Hypothalamus (tissue), 51 donors: ENCODE measurements at places on chromosomes 7 and 10.

DNA sequence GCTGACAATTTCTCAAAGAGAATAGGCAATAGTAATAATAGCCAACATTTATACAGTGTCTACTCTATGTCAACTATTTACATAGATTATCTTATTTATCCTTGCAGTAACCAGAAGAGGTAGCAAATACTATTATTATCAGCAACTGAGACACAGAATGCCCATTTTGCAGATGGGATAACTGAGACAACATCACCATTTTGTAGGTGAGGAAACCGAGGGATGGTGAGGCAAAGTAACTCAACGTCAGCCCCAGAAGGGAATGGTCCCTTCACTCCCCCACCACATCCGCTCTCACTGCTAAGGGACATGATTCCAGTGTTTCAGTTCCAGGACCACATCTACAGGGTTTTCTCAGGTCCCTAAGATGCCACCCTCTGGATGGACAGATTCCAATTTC lies 261.2 kb upstream of the NEBL start:
- no peak for DNase-seq

DNA sequence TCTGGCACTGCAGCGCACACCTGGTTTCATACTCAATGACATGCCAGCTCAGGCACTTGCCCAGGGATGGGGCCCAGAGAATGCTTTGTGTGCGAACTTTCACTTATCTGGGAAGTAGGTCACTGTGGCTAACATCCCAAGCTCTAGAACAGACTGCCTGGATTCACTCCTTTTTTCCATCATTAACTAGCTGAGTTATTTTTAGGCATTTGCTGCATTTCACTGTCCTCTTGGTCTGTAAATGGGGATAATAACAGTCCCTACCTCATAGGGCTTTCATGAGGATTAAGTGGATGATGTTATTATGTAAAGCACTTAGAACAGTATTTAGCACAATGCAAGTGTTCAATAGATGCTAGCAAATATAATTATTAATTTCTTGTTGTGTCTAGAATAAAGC lies 98.7 kb upstream of the DOCK1 start:
- no peak for DNase-seq

GRCh38 chr10:35700487-35700882 lies 58.4 kb upstream of the FZD8 start:
- DNase-seq = no peak

DNA sequence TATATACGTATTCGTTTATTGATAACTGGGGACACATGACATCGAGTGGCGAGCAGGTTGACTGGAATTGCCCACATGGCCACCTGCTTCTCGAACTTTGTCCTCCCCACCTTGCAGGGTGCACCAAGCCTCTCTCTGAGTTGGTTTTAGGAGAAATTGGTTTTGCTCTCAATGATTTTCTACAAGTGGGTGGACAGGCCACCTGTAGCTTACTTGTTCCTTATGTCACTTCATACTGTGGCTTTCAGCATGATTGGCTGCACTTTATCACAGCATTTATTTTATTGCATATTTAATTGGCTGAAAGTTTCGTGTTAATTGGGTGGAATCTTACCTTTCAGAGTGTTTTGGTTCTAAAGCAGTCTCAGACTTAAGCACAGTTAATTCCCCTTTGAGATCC lies 215.6 kb upstream of the SHH start:
- no peak for DNase-seq

GRCh38 chr10:113540845-113541548 lies 11.9 kb upstream of the HABP2 start:
- no peak for DNase-seq

DNA sequence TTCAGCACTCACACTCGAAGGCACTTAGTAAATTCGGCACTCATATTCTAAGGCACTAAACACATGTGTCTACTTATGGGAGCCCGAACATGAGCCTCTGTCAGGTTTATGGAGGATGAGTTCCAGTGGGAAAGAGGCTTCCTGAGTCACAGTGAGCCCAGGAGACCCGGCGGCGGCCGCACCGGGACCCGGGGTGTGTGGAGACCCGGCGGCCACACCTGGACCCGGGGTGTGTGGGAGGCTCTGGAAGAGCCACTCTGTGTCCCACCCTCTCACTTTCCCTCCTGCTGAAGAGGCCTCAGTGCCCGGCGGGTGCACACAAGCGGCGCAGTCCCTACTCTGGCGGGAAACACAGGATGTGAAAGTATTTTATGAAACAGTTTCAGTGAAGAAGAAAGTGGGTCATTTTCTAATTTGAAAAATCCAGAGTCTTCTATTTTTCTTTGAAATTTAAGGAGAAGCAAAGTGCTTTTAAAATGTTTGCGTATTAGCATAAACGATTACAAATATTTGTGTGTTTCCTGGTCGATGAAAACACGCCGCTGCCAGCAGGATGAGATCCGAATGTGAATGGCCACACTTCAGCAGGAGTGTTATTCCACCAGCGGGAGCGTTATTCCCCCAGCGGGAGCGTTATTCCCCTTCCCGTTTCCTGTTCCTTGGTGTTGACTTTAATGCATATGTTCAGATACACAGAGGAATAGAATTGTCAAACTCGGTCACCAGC lies 625.1 kb downstream of the DNAJB6 start:
- DNase-seq = no peak

DNA sequence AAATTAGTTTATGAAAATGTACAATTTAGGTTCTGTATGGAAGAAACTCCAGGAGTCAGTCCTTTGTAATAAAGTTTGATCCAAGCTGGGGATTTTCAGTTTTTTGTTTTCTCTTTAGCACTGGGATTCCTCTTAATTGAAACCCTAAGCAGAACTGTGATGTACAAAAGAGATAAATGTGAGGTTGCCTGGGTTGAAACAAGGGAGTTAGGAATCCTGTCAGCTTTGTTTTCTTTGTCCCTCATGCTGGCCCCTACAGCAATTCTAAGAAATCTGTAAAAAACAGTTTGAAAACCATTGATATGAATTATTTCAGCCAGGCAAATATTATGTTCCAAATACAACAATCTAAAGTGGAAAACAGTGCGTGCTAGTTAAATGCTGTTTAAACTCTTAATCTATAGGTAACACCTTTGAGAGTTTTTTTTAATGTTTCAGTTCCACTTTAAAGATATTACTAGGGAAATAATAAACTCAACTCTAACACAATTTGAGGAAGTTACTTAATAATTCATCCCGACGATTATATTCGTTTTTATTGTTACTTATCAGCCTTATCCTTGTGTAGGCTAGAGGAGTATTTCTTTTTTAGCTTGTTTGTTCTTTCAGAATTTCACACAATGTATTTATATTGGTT lies 65.3 kb downstream of the SGCE start:
- DNase-seq = no peak

DNA sequence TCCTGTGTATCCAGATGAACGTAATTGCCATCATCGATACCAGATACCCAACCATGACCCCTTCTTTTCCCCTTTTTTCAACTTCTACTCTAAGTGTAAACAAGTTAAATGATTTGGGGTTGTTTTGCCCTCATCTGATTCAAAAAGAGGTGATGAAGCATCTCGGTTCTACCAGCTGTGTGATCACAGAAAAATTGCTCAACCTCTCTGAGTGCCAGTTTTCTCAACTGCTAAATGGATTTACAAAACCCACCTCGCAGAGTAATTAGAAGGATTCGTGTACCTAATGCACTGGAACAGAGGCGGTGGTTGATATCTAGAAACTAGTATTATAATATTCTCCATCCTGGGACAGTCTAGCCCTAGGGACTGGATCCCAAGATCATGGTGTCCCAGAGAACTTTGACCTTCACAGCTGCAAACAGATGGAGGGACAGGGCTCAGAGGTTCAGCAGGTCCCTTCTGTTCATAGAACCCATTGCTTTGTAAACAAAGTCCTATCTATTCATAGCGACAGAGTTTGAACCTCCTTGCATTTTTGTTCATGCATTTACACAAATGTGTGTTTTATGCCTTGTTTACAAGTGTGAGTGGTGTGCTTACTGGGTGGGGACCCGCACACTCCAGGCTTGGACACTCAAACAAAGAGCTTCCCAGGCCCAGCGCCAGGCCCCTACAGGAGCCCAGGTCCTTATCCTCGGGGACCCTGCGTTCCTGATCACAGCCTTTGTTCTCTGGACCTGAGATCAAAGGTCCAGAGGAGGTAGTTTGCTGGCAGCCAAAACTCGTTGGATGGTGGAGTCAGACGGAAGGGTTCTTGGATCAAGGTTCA lies 46.4 kb downstream of the CALML3 start:
- no peak for DNase-seq

DNA sequence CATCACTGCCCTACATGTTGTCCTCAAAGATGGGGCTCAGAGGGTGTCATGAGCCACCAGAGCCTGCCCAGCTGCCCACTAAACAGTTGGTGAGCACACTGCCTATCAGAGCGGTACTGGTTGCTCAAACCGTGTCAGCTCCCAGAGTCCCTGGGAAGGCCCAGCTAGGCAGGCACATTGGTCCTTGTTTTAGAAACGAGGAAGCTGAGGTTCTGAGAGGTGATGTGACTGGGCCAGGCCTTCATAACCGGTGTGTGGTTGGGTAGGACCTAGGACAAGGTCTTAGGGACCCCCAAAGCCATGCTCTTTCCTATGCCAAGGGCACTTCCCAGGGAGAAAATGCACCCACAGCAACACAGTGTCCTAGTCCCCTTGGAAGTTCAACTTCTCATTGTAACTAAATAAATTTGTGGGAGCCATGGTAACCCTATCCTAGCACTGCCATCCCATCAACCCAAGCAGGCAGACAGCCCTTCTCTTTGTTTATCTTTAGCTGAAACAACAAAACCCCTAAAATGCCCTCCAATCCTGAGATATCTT lies 174.7 kb upstream of the PDE1C start:
- DNase-seq = no peak

- no peak for DNase-seq
These were observed 18.9 kb upstream of the FGFR2 start for GRCh38 chr10:121617176-121617575.

GRCh38 chr10:115937768-115938056 lies 335.3 kb downstream of the GFRA1 start:
- no peak for DNase-seq

DNA sequence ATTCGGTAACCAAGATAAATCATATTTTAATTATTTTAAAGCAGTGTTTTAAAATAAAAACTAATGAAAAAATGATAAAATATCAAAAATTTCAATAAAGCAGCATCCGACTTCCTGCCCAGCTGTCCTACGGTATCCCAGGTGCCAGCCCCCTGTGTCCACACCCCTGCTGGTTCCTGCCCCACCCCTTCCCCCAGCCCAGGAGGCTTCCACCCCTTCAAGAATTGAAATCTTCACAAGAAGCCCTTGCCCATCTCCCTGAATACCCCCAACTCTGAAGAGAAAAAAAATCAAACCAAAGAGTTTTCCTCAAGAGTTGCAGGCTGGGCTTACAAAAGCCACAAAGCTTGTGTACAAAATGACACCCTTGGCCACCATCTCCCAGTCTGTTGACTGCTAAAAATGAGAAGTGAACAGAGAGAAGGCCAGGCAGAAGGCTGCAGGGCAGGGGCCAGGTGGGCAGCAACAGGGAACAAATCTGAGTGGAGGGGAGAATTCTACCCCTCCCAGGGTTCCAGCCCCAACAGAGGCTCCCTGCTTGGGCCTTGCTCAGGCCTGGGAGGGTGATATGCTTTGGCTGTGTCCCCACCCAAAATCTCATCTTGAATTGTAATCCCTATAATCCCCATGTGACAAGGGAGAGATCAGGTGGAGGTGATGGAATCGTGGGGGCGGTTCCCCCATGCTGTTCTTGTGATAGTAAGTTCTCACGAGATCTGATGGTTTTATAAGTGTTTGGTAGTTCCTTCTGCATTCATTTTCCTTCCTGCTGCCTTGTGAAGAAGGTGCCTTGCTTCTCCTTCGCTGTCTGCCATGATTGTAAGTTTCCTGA lies 14.5 kb downstream of the GPRIN2 start:
- no peak for DNase-seq

DNA sequence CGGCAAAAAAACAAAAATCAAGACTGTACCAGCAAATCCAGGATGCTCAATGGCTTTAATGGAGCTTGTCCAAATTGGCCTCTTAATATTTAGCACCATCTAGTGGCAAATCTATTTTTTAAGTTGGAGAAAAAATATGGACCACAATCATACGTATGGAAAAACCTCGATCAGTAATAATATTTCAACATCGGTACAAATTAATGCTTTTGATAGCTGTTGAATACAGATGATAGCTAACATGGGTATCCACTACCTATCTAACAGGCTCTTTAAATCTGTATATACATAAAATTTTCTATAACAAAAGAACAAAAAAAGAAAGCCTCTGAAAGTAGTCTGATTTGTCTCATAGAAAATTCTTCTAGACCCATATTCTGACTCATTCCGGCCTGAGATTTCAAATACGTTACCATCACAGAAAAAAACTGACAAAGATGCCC lies 29.2 kb downstream of the COA1 start:
- DNase-seq = no peak

DNA sequence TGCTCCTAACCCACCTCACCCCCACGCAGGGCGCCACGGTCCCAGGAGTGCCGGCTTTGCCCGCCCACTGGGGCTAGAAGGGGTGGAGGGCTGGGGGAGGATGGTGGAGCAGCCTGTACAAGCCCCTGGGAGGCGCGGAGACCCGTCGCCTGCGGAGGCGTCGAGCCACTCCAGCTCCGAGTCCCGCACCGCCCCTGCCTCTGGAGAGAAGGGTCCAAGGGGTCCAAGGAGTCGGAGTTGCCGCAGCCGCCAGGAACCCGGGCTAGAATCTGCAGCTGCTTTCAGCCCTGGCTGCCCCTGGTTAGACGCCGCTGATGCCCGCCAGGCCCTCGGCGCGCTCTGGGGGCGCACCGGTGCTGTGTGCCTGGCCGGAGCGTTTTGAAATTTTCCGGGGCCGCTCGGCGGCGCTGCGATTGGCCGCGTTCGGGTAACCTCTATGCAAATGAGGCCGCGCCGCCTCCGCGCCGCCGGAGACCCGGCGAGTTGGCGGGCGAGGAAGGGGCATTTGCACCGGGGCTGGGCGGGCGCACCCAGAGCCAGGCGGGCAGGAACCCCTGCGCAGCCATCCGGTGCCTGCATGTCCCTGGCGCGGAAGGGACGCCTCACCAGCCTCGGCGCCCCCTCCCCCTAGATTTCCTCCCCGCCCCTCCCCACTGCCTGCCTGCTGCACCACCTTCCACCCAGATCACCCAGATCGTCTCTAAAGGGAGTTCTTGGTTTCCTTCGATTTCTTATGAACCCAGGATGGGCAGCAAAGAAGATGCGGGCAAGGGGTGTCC lies at the start of gene HMX2:
HMX2 (plus strand) TSS at position 502 of the 779 bp plus-strand sequence; CDS start at position 745, 243 bp downstream.
- DNase-seq = no peak

GRCh38 chr10:28367929-28368484 lies 65.1 kb upstream of the MPP7 start:
- DNase-seq = no peak
